ENCODE measurements at places on chromosomes 12 and 14.

GRCh38 chr12:122643207-122643805, 59.9 kb downstream of the HCAR2 start:
- H3K36me3 ChIP-seq = no peaks in the 10 kb centered on the region
- no peaks in the 10 kb centered on the region for H3K27me3 ChIP-seq
- H3K4me1 ChIP-seq = no peaks in the 10 kb centered on the region
- DNase-seq = no peak
- no peak overlapping the region for H3K4me3 ChIP-seq

DNA sequence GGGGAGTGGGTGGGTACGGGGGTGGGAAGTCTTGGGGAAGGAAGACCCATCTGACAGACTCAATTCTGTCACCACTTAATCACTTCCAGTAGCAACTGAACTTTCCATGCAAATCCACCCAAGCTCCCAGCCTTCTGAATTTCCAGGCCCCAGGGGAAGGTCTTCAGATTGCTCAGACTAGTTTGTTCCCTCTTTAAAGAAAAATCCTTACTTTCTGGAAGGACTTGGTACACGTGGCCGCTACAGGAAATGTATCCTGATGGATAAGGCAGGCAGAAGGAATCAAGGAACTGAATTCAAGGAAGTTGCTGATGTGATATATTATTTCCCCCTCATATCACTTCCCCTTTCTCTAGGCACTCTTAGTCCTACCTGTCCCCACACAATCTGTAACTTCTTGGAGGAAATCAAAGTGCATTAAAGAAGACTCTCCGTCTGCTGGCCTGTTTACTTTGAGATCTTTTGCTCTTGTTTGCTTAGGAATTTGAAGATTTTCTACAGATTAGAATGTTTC, 6.4 kb downstream of the NFKBIA start:
- no peak overlapping the region for H3K27ac ChIP-seq
- H3K4me3 ChIP-seq = no peak overlapping the region
- peaks cover 29% of the 10 kb centered on the region for H3K36me3 ChIP-seq
- no peak for DNase-seq
- H3K27me3 ChIP-seq = no peaks in the 10 kb centered on the region
- H3K4me1 ChIP-seq = peaks cover 27% of the 10 kb centered on the region

GRCh38 chr14:76337635-76338545, 38.0 kb upstream of the ESRRB start:
- H3K36me3 ChIP-seq = no peaks in the 10 kb centered on the region
- no peaks in the 10 kb centered on the region for H3K4me1 ChIP-seq
- H3K27ac ChIP-seq = no peak overlapping the region
- no peaks in the 10 kb centered on the region for H3K27me3 ChIP-seq
- no peak overlapping the region for H3K4me3 ChIP-seq

GRCh38 chr14:87494010-87494409, 499.0 kb downstream of the GALC start:
- no peaks in the 10 kb centered on the region for H3K27me3 ChIP-seq
- no peaks in the 10 kb centered on the region for H3K36me3 ChIP-seq
- no peaks in the 10 kb centered on the region for H3K4me1 ChIP-seq
- DNase-seq = no peak

GRCh38 chr14:99654235-99654985, 9.5 kb downstream of the HHIPL1 start:
- H3K27me3 ChIP-seq = peaks cover 17% of the 10 kb centered on the region
- no peak for DNase-seq
- H3K36me3 ChIP-seq = no peaks in the 10 kb centered on the region
- no peak overlapping the region for H3K4me3 ChIP-seq
- H3K4me1 ChIP-seq = no peaks in the 10 kb centered on the region
- no peak overlapping the region for H3K27ac ChIP-seq

- DNase-seq = no peak
- H3K36me3 ChIP-seq = no peaks in the 10 kb centered on the region
- no peak overlapping the region for H3K27ac ChIP-seq
- H3K27me3 ChIP-seq = no peaks in the 10 kb centered on the region
- H3K4me3 ChIP-seq = no peak overlapping the region
These were observed 95.9 kb downstream of the DACT1 start for GRCh38 chr14:58733451-58734208.

DNA sequence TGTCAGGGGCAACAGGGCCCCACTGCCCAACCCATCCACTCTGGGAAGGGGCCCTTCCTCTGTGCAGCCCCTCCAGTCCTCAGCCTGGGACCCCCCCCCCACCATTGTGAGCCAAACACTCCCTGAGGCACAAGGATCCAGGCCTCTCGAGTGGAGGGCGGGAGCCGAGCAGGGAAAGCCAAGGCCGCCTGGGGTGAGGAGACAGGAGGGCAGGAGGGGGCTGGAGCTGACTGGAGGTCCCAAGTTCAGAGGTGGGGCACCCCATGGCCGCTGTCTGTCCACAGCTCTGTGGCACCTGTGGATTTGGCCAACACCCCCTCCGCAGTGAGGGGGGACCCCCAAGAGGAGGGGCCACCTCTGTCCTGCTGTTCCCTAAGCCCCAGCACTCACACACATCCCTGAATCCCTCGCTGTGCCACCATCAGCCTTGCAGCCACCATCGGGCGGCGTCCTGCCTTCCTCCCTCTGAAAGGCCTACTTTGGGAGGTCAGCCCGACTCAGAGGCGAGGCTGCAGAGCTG, 25.4 kb upstream of the C14orf180 start:
- no peak overlapping the region for H3K27ac ChIP-seq
- H3K4me1 ChIP-seq = no peaks in the 10 kb centered on the region
- H3K4me3 ChIP-seq = no peak overlapping the region
- H3K27me3 ChIP-seq = no peaks in the 10 kb centered on the region
- no peaks in the 10 kb centered on the region for H3K36me3 ChIP-seq

DNA sequence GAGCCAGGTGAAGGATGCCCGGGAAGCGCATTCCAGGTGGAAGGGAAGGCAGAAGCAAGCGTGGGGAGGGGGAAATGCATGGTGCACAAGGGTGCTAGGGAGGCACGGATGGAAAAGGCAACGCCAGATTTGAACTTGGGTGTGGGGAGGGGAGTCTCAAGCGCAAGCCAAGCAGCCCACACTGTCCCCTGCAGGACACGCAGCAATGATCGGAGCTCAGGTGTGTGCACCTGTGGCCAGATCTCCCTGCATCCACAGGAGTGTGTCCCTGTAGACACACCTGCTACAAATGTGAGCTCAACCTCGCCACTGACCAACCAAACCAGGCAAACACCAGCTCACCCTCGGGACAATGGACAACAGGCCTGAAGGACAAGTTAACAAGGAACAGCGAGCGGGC, 63.2 kb downstream of the SCARB1 start:
- peaks cover 5% of the 10 kb centered on the region for H3K4me1 ChIP-seq
- H3K27ac ChIP-seq = no peak overlapping the region
- H3K4me3 ChIP-seq = no peak overlapping the region
- no peaks in the 10 kb centered on the region for H3K36me3 ChIP-seq
- no peaks in the 10 kb centered on the region for H3K27me3 ChIP-seq
- DNase-seq = no peak

- no peak within 1 kb of the TSS for H3K27ac ChIP-seq
- no peaks in the 10 kb centered on the region for H3K36me3 ChIP-seq
- H3K4me1 ChIP-seq = peaks cover 28% of the 10 kb centered on the region
- H3K27me3 ChIP-seq = peaks cover 38% of the 10 kb centered on the region
- no peak for DNase-seq
These were observed at the start of gene FIGNL2 for GRCh38 chr12:51848326-51848727. FIGNL2 (minus strand) TSS chr12:51848718; CDS start chr12:51822413, 26,305 bp downstream.

Measured in effector memory CD4-positive, alpha-beta T cell (primary cell).